Tracheal epithelial cell (primary cell): ENCODE measurements at places on chromosomes 3 and 15. TPM values are rescaled to one million over a fixed set of nuclear protein-coding genes. Genes with fewer than 3 reads are reported as not detected.

Gene SERPINI2
- total RNA-seq: not detected in 2 replicates

Gene RABL3
- total RNA-seq: 16.6 and 18.8 TPM in 2 replicates

Gene SLC28A2
- total RNA-seq: not detected in 2 replicates

Gene C3orf80
- total RNA-seq: under 0.01 TPM in 1 of 2 replicates, not detected in the other

Gene SQOR
- 302 and 378 TPM in 2 replicates for total RNA-seq

Gene CAMP
- total RNA-seq: 27.3 TPM in 1 of 2 replicates, not detected in the other
